Stimulated activated CD4-positive, alpha-beta T cell treated with anti-CD3 and anti-CD28 coated beads, Interleukin-2, amount 100 ng/mL, for 24 hours (primary cell): ENCODE measurements at places on chromosomes 6 and 20.

DNA sequence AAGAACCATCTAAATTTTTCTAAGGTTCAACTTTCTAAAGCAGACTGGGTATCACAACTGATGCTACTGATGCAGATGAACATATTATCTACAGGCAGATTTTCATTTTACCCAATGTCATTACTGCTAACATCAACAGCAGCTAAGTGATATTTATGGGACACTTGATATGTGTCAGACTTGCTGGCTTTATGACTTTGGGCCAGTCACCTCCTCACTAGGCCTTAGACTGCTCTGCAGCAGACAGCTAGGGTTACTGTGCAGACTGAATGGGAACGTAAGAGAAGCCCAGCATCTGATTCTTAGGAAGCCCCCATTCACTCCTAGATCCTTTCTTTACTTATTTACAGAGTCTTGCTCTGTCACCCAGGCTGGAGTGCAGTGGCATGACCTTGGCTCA lies 66.2 kb downstream of the MYH7B start:
- no peak for DNase-seq

DNA sequence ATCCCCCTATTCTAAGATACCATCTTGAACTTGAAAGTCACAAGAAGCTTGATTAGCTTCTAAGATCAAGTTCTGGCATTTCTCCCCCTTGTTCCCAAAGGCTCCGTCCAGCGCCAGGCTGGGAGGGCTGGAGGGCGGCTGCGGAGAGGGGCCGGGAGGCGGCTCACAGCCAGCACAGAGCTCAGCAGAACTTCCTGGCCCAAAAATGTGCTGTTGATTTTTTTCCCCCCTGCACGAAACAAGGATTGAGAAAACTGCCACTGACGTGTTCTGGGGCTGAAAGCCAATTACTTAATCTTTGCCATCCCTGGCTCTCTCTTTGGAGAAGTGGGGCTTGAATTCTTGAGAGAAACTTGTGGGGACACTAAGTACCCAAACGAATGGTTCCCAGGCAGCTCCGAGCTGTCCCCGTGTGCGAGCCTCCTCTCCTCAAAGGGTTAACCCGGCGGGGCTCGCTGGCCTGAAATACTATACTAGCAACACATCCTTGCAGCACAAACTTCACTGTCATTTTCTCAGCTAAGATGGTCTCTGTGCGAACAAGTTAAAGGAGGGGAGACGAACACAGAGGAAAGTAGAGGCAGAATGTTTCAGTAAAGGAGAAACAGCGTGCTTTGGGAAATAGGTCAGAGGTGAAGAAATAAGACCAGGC lies 452 bp downstream of the TRAF3IP2 start:
- peak; percentile 32 for DNase-seq

DNA sequence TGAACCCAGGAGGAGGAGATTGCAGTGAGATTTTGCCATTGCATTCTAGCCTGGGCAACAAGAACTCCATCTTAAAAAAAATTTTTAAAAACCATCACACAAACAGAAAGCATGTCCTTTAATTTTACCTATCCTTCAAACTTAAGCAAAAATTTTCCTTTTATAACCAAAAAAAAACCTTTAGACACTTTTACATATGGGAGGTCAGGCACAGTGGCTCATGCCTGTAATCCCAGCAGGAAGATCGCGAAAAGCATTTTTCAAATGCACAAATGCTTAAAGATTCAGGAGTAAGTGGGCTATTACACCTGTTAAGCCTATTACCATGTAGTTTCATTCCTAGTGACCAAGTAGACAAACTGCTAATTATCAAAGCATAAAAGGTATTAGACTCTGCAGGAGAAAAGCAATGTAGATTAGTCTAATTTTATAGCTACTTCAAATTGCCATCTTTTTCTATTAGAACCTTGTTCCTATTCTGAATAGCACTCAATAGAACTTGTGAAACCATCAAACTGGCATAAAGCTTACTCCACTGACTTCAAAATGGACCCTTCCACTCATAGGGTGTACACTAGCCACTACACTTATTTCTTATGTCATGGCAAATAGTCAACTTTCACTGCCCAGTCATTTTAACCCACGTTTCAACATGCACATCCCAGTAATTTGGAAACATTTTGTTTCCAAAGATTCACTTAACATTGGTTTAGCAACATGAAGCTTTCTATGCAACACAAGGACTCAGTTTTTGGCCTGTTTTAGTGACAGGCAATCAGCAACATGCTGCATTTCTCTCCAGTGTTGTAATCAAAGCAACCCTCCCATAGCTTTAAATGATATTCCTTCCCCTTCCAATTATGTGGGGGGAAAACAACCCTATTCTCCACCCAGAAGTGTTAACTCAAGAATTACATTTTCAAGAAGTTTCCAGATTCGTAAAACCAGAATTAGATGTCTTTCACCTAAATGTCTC lies 4.0 kb downstream of the EEF1A1 start:
- DNase-seq: no peak

GRCh38 chr6:33197431-33198048 lies 2.9 kb downstream of the RXRB start:
- DNase-seq: no peak

DNA sequence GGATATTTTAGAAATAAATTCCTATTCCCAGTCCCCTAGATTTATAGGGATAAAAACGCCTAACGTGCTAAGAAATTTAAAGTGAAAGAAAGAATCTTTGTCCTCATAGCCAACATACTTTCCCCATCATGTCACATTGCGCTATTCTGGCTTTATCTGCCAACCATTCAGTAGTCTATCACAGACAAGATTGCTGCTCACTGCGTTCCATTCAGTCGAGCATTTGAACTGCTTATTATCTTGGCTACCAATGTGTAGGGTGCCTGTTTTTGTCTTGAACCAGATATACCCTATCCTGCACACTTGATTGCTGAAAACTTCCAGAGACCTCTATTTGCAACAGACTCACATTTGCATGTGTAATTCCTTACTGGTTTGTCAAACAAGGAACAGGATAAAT lies 751.5 kb downstream of the EPHA7 start:
- DNase-seq: no peak

DNA sequence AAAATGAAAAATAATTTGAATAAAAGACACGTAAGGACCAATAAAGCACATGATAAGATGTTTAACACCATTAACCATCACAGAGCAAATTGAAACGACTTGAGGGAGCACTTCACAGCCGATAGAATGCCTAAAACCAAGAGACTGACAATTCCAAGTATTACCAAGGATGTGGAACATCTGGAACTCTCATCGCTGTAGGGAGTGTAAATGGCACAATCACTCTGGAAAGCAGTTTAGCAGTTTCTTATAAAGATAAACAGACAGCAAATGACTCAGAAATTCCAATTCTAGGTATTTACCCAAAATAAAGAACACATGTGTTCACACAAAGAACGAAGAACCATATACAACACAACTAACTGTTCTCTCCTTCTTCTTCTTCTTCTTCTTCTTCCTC lies 8.5 kb upstream of the UBD start:
- DNase-seq: no peak

DNA sequence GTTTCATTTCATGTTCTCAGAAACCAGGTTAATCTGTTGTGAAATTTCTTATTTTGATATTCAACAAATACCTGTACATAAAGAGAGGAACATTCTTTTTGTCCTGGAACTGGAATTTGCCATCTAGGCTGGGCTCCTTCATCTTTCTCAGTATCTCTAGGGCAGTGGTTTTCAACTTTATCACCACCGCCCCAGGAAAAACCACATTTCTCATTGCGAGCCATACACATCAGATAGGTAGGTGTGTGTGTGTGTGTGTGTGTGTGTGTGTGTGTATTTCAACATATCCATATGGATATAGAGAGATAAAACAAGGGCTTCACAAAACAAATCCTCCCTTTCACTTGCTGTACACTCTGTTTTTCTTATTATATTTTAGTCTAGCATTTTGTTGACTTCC lies 24.1 kb downstream of the BFSP1 start:
- DNase-seq: no peak

GRCh38 chr20:13202565-13202964 lies 18.5 kb upstream of the ISM1 start:
- DNase-seq: no peak

GRCh38 chr20:52837378-52837777 lies 134.8 kb upstream of the TSHZ2 start:
- no peak for DNase-seq

DNA sequence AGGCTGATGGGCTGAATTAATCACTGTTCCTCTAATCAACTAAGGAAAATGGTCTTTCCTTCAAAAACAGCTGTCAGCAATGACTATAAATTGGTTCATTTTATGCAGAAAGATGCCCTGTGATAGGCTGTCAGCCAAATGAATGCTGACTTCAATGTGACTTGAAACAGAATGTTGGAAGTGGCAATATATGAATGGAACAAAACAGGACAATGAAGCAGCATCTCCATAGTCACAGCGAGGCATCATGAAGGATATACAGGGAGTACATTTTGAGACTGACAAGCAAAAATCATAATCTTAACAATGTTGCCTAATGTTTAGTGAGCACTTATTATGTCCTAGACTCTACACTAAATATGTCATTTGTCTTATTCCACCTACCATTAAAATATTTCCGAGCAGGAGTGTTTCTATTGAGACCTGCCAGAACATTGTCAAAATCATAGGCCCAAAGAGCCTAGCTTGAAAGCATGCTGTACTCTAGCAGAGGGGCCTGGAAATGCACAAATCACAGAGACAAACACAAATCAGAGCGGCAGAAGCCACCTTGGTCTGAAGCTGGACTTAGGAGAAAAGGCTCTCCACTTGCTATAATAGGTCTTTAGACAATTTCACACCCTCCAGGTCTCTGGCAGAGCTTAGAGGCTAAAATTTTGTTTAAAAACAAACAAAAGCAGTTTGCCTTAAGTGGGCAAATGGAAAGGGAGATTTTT lies 63.3 kb downstream of the FAM50B start:
- no peak for DNase-seq

DNA sequence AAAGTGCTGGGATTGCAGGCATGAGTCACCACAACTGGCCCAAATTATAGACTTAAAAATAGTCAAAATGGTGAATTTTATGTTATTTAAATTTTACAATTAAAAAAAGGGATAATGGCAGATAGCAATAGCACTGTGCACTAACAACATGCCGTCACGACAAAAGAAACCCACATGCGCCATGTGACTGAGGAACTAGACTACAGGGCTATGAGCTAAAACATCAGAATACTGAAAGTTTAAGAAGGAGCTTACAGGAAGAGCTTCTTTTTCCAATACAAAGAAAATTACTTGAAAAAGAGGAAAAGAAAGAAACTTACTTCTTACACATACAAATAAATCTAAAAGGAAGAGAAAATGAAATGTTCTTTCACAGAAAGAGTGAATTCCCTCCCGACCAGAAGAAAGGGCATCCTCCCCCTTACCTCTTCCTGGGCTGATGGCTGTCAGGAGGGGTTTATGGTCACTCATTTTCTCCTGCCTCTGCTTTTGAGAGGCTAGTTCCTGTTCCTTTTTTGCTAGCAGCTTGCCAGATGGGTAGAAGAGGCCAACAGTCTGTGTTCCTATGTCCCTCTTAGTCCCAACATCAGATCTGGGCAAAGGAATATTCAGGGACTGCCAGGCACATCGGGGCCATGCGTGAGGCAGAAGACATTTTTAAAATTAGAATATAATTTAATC lies 54.5 kb downstream of the DZANK1 start:
- no peak for DNase-seq

DNA sequence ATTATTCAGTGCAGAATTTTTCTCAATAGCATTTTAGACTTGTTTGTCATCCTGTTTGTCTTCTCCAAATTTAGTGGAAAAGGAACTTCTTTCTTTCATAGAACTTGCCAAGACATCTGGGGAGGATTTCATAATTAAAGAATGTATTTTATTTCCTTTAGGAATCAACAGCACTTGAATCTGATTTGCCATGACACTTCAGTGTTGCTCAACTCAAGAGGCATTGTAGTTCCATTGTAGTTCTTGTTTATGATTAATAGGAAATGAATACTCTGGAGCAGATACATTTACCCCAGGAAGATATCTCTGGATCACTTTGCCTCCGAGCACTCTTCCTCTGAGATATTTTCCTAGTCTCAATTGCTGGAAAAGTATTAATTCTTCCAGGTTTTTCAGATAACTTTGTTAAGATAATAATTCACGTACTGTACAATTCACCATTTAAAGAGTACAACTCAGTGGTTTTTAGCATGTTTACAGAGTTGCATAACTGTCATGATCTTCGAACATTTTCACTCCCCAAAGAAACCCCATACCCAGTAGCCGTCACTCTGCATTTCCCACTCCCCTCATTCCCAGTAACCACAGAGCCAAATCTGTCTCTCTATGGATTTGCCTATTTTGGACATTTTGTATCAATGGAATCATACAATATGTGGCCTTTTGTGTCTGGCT lies 29.7 kb downstream of the AKAP12 start:
- DNase-seq: no peak

DNA sequence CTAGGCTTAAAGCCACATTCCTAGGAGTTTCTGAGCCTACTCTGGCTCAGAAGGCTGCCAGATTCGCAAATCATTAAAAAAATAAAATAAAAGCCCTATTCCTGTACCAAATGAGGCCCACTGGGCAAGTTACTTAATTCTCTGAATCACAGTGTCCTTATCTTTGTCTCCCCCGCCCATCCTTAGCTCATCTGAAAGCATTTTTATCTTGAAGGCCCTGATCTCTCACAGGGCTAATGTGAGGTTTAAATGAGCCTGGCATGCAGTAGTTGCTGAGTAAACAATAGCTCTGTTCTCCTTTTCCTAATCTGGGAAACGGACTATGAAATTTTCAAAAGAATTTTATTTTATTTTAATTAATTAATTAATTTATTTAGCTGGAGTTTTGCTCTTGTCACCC lies 2.1 kb upstream of the ZBTB12 start:
- no peak for DNase-seq

DNA sequence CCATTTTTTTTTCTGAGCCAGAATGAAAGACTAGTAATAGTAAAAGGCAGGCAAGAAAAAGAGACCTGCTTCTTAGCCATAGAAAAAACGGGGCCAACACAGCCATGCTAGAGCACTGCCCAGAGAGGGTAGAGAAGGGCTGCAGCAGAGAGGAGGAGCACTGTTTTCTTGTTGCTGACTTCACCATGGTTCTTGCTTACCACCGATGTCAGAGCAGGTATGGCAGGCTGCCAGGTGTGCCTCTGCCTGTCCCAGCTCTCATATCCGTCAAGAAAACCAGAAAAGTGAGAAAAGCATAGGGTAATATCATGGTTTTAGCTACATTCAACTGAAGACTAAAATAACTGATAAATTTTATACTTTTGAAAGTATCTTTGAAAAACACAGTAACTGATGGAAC lies 60.7 kb downstream of the DTNBP1 start:
- DNase-seq: no peak

DNA sequence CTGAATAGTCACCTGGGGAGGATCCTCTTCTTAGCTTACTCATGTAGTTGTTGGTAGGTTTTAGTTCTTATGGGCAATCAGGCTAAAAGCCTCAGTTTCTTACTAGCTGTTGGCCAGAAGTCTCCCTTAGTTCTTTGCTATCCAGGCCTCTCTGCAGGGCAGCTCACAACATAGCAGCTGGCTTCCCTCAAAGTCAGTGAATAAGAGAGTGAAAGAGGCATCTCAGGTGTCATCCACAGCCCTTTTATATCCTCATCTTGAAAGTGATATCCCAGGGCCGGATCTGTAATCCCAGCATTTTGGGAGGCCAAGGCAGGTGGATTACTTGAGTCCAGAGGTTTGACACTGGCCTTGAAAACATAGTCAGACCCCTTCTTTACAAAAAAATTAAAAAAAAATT lies 42.1 kb upstream of the FOXA2 start:
- no peak for DNase-seq
